ENCODE measurements at places on chromosomes 11 and 22.

- no peak for DNase-seq
These were observed 7.4 kb downstream of the TRPC6 start for GRCh38 chr11:101576456-101576855.

DNA sequence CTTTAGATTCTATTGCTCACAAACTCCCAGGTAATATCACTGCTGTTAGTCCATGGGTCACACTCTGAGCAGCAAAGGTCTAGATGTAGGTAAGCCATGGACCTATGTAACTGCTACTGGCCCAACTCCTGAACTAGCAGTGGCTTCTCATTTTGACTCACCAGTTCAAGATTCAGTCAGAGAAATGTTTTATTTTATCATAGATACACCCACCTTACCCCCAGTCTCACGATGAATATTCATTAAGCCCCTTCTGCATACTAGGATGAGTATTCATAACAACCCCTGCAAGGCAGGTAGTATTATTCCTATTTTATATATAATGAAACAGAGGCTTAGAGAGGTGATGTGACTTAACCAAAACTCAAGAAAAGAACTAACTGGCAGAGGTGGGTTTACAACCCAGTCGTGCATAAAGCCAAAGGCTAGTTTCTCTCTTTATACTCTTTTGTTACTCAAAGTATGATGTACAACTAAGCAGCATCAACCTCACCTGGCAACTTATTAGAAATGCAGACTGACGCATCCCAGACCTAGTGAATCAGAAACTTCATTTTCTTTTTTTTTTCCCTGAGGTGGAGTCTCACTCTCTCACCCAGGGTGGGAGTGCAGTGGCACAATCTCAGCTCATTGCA, 957.6 kb upstream of the CCDC90B start:
- DNase-seq = no peak

GRCh38 chr11:123853038-123853437, 32.4 kb downstream of the TMEM225 start:
- no peak for DNase-seq

DNA sequence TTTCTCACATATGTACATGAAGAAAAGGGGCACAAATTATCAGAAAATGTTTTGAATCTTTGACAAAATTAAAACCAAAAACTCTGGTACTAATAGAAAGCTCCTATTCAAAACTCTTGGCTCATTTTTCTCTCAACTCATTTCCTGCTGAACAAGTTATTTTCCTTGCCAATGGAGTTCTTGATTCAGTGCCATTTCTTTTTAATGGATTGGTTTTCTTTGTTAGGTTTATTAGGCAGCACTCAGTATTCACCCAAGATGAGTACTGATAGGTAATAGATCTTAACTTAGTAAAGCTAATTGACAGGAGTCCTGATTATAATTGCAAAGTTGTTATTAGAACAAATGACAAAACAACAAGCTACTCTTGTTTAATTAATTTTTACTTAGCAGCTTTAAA, 279.4 kb upstream of the PDGFD start:
- DNase-seq = no peak

DNA sequence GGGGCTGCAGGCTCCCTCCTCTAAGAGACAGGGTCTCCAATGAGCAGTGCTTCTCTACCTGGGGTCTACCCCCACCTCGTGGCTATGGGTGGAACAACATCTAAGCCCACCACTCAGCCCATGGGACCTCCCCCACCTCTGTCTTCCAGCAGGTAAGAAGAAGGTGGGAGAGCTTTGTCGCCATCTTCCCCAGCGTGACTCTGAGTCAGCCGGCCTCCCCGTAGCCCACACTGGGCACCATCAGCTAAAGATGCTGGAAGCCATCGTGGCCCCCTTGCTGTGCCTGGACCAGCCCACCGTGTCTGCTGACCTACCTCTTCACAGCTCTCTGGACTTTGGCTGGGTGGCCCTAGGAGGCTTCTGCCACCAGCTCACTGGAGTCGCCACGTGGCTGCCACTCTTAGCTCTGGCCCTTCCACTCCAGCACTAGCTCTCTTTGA, 944 bp downstream of the C11orf86 start:
- DNase-seq = no peak

DNA sequence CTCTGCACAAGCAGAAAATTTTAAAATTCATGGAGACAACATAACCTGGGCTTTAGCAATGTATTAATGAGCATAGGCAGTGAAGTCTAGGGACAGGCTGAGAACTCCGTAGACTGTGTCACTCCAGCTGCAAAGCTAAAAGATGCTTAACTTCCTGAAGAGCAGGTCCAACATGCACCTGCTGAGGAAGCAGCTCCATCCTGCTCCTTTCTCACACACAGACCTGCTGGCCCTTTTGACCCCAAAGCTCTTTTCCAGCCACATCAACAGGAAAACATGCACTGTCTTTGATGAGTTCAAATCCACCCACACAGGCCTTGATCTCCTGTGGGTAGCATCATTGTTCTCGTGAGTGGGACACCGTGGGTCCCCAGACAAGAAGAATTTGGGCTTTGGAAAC, 36.0 kb downstream of the SYN3 start:
- no peak for DNase-seq

GRCh38 chr11:5815534-5815933, 6.8 kb downstream of the OR52N2 start:
- no peak for DNase-seq

DNA sequence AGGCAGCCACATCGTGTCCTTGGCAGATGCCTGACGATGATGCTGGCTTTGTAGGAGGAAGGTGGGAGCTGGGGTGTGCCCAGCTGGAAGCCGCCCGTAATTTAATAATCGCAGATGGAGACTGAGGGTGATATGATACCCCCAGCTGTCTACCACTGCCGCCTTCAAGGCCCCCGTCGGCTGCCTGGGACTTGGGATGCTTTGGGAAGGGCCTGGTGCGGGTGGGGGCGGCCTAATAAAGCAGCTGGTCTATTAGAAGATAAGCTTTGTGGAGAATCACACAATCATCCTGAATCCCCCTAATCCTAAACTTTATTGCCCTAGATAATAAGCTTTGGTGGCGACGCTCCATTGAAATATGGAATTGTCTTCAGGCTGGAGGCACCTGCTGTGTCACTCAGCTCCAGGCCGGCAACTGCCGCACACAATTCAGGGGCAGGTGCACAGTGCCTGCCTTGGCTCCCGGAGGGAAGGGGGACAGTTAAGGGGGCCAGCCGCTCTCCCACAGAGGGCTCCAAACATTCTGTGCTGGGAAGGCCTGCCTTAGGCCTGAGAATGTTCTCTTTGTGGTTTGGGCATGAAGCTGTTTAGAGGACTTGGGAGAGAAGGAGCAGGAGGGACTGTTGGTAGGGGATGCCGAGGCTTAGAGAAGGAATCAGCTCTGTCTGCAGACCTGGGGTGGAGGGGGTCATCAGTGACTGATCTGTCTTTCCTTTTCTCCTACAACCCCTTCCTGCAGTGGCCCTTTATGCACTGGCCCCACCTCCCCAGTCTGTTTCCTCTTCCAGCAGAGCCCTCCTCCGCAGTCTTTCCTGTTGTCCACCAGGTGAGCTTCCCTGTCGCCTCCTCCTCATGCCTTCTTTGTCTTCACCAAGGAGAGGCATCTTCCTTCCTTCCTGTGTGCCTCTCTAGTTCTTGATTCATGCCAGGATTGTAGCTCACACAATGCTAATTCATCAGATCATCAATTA, 65.3 kb downstream of the ARL14EP start:
- no peak for DNase-seq

DNA sequence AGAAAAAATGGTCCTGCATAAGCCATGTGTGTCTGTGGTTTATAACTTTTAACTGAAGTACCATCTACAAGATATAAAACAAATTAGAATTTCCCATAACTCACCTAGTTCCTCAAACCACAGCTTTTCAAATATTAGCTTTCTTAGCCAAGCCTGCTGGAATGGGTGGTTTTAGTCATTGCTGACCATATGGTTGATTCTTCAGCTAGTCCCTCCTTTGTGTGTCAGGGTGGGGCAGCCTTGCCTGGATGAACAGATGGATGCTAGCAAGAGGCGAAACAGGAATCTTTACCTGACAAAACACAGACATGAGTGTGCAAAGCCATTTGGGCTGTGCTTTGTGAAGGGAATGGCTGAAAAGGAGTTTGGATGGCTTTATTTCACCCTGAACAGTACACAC, 6.9 kb upstream of the B3GNT6 start:
- DNase-seq = no peak

GRCh38 chr22:42780070-42780540, 59.4 kb upstream of the A4GALT start:
- peak; percentile 3 for DNase-seq

DNA sequence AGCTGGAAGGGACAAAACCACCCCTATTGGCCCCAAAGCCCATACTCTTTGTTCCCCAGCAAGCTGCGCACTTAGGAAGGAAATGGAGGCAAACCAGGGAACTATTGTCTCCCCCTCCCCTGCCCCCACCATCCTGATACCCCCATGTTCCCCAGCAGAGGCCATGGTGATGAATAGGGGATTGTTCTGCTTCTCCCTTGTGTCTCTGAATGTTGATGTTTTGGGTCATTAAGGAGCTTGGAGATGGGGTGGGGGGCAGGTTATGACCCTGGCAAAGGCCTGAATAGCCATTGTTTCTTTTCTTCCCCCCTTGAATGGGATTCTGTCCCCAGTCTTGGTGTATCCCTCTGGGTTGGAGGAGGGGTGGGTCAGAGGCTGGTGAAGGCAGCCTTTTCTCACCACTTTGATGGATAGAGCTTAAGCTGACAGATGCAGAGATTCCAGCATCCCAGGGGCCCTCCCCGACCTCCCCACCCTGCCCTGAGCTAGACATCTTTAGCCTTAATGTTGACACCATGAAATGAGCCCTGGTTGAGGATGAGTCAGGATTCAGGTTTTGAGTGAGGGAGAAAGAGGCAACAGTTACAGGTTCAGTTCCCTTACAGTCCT, 8.3 kb downstream of the DTX4 start:
- no peak for DNase-seq

DNA sequence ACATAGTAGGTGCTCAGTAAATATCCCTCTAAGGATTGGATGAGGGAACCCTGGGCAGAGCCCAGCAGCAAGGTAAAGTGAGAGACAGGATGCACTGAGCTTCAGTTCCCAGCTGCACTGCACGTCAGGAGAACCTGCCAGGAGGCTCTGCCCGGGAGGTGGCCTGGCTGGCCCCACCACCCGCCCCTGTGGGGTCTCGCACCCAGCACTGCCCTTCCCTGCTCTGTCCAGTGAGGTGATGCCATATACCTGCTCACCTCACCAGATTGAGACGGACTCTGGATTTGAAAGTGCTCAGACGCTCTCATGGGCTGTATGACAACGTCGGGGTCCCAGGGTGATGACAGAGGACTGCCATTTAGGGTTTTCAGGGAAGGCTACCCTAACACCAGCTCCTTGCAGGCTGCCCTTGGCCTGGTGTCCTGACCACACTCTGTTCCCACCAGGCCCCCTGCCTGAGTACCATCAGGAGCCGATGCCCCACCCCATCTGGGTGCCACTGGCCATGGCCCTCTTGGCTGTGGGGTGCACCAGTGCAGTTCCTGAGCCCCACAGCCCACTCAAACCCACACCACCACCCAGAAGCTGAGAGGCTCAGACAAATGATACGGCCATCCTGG, 61.7 kb upstream of the FGF3 start:
- no peak for DNase-seq

DNA sequence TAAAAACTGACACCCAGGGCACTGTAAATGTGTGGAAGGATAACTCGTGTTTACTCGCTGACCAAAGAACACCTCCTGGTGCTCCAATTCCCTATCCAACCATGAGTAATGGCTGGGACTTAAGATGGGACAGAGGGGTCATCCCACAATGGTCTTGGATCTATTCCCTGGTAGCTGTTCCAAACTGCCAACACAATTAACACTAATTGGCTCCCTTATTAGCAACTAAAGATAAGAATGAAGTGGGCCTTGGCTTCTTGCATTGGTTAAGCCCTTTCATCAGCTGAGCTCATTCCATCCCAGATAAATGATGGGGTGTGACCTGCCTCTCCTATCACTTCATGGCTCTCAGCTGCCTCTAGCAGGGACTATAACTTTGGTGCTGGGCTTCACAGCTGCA, 1.5 kb upstream of the SIK3 start:
- no peak for DNase-seq

DNA sequence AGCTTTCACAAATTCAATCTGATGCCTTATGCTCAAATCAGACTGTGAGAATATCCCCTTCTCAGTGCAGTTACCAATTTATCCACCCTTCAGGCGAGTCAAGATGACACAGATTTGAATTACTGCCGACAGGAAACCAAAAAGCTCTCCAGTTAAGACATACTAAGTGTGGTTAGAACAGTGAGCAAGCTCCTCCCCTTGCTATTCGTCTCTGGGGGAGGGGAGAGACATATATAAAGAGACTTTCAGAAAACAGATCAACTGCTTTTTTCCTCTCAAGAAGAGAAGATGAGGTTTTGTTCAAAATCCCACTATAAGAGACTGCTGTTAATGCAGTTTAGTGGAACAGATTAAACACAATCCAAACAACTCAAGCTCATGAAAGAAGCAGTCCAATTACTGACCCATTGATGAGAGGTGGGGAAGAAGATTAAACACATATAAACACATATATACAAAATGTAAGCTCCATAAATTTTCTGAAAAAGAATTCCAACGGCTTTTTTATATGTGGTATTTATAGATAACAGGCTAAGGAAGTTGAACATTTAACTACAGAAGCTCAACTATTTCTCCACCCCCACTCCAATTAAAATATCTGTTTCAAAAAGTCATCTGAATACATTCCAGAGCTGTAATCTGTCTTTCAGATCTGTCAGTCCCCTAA, 102.7 kb downstream of the MRTFA start:
- DNase-seq = peak; percentile 13

- peak; percentile 35 for DNase-seq
These were observed 30.4 kb downstream of the PACS1 start for GRCh38 chr11:66100272-66101065.

- DNase-seq = no peak
These were observed 10.0 kb downstream of the KCNE3 start for GRCh38 chr11:74457356-74457755.

DNA sequence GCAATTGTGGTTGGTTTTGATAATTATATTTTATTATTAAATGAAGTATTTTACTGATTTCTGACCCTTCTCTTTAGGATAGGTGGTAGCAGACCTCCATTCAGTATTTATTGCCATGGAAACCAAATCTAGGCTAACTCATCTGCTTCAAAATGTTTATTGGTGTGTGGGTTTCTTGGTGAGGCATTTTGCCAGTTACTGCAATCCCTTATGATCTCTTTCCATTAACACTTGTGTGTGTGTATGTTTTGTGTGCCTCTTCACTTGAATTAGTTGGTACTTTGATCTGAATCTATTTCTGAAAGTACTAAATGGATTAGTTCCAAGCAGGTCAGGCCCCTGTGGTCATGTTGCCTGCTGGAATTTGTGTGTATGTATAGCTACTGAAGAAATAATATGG, 184.4 kb upstream of the C11orf87 start:
- DNase-seq = no peak

- DNase-seq = no peak
These were observed 212.3 kb upstream of the ZBED5 start for GRCh38 chr11:11069841-11070835.

GRCh38 chr22:17787716-17788330, 13.6 kb upstream of the BID start:
- DNase-seq = no peak

GRCh38 chr11:122902951-122903350, 20.4 kb downstream of the JHY start:
- DNase-seq = no peak

Data from activated T-helper 1 cell treated with anti-CD3 and anti-CD28 coated beads, Interleukin-2, amount 50 U/mL, for 16 hours (primary cell).